Stimulated activated CD8-positive, alpha-beta memory T cell treated with anti-CD3 and anti-CD28 coated beads, Interleukin-15, amount 100 ng/mL, for 4 hours (primary cell): ENCODE measurements at places on chromosomes 16 and 17.

GRCh38 chr17:77459018-77459755 lies 318.4 kb downstream of the SEC14L1 start:
- DNase-seq: no peak

DNA sequence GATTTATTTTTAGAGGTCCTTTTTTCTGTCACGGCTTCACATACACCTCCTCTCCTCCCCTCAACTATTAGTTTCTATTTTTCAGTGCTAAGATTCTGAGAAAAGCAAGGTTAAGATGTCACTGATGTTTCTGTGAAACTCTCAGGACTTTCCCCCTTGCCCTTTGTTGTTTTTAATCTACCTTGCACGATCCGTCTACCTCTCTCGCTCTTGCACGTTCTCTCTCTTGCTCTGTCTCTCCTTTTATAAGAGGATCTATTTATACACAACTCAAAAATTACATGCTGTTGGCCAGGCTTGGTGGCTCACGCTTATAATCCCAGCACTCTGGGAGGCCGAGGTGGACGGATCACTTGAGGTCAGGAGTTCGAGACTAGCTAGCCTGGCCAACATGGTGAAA lies 43.6 kb downstream of the RPA1 start:
- DNase-seq: no peak

DNA sequence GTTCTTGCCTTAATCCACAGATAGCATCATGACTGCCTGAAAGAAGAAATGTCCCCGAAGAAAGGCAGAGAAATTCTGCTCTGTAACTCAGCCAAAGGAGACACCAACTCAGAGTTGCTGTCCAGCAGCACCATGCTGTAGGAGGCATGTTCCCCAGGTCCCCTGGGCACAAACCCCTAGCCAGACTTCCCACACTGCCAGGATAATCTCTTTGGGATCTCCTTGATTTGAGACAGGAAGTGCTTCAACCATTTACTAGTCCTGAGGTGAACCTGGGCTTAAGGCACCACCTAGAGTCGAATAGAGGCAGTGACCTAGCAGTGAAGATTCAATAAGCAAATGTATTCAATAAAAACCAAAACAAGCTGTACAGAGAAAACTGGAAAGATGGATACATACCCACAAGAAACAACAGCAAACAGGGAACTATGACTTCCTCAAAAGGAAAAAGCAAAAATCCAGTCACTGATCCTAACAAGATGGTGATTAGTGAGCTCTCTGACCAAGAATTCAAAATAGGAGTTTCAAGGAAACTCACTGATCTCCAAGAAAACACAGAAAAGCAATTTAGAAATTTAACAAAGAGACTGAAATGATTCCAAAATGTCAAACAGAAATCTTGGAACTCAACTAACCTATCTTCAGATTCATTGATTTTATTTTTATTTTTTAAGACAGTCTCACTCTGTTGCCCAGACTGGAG lies 5.7 kb downstream of the OR4D2 start:
- DNase-seq: peak; percentile 24

GRCh38 chr16:71904239-71904638 lies 8.9 kb downstream of the IST1 start:
- DNase-seq: no peak

DNA sequence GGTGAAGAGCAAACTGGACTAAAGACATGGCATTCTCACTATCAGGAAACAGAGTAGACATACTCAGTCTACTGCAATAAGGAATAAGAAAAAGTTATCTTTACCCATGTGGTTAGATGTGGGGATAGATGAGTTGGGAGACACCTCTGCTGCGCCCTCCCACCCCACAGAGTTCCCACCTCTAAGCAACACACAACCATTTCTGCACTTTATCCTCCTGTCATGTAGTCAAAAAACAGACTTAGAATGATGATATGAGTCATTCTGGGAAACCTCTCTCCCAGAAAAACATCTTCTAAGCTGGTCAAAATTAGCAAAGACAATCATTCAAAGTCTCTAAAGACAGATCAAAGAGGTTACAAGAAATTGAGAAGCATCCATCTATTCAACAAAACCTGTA lies 94.9 kb downstream of the CACNG1 start:
- no peak for DNase-seq

- DNase-seq: no peak
These were observed 41.7 kb upstream of the CREBBP start for GRCh38 chr16:3922241-3922640.

DNA sequence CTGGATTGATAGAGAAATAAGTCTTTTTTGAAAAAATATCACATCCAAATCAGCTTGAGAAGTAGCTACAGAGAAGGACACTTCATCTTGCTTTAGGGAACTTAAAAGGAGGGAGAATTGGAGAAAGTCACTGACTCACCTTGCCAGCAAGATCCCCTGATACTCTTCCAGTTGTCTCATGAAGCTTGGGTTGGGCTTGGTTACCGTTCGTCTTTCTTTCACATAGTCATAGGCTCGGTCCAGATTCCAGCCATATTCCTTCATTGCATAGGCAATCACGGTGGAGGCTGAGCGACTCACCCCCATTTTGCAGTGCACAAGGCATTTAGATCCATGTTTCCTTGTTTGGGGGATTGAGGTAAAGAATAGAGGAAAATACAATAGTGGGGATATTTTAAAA lies 25.3 kb upstream of the CORO6 start:
- DNase-seq: no peak

DNA sequence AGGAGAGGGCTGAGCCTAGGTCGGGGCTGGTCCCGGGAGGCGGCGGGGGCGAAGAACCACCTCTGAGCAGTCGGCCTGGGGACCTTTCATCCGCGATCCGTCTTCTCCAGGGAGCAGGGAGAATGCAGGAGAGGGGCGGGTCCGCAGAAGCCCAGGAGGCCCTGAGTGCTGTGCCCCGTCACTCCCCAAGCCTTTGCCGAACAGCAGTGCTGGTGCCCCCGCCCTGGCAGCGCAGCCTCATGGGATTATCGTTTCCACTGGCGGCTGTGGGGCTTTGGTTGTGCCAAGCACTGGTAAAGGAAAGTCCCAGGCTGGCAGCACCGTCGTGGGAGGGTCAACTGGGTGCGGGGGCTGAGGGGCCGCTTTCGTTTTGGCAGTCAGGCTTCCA lies 631 bp downstream of the TBL3 start:
- DNase-seq: no peak

DNA sequence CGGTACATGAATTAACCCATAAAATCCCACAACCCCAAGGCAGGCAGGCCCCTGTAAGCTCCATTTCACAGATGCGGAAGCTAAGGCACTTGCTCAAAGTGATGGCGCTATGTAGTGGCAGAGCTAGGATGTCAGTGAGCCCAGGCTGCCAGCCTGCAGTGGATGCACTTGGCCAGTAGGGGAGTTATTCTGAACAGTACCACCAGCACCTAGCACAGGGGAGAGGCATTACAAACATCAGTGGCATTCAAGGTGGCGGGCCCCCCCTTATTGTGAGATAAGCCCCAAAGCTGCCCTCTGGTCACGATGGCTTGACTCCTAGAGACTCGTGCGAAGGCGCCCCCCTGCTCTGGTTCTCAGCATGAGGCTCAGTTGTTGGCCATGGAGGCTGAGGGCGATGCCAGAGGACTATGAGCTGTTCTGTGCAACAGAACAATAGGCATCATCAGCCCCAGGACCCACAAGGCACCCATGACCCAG lies 33.8 kb downstream of the GTF3C1 start:
- no peak for DNase-seq

DNA sequence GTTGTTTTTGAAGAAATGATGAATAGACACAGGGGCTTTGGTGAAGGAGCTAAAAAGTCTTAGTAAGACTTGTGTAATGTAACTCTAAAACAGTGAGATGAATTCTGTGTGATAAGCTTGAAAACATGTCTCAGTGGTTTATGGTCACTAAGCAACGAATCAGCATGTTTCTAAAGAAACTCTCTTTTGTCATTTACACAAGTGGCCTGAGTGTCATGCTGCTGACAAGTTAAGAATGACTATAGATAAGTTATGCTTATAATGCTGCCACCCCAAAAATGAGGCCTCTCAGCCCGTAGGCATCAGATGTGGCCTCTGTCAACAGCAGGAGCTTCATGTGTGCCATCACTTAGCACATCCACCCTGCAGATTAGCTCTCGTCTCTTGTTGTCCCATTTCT lies 8.7 kb downstream of the COX10 start:
- no peak for DNase-seq

GRCh38 chr16:17467923-17468540 lies 2.7 kb downstream of the XYLT1 start:
- DNase-seq: no peak

GRCh38 chr17:4540687-4541327 lies 14.4 kb downstream of the MYBBP1A start:
- DNase-seq: no peak

GRCh38 chr17:79779661-79780365 lies 1.9 kb downstream of the CBX2 start:
- no peak for DNase-seq

- no peak for DNase-seq
These were observed 84.5 kb downstream of the XYLT1 start for GRCh38 chr16:17386229-17386628.

- DNase-seq: no peak
These were observed 140 bp downstream of the FSCN2 start for GRCh38 chr17:81528384-81528650.

GRCh38 chr17:82240506-82241182 lies 11.8 kb downstream of the SLC16A3 start:
- no peak for DNase-seq

DNA sequence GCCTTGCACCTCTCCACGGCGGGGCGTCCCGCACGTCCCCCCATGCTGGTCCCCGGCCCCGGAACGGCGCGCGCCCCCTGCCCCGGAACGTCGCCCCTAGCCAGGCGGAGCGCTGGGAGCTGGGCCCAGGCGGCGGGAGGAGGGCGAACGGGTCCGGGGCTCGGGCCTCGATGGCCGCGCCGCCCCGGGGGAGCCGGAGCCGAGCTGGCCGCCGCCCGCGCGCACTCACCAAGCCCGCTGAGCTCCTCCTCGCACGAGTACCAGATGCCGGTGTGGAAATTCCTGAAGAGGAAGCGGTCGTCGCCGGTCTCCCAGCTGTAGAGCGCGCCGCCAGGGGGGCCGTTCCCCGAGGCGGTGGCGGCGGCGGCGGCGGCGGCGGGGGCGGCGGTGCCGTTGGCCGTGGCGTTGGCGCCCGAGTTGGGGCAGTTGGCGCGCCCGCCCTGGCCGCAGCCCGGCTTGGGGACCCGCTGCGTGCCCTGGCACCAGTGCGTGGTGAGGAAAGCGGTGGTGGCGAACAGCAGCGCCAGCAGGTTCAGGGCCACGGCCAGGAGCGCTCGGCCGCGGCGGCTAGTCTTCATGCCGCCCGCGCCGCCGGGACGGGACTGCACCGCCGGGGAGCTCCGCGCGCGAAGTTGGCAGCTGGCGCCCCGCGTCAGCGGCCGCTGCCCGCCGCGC lies 530 bp downstream of the GSG1L start:
- DNase-seq: no peak

GRCh38 chr16:67329901-67330300 lies 3.3 kb downstream of the LRRC36 start:
- DNase-seq: no peak

GRCh38 chr17:36583787-36584186 lies 7.9 kb upstream of the DHRS11 start:
- DNase-seq: no peak

DNA sequence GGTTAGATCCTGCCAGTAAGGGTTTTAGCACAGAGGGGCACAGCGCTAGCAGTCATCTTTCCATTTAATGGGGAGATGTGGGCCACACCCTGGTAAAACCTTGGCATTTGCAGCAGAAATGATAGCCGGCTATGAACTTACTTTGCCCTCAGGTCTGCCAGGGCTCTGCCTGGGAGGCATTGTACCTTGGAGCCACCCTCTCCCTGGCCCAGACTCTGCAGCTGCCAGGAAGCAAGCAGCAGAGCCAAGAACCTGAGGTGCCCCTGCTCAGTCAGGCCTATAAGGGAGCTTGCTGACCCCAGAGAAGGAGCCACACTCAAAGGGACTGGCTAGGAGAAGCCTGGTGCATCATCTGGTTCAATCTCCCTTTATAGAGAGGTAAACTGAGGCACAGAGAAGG lies 23.7 kb upstream of the PHF12 start:
- DNase-seq: no peak

DNA sequence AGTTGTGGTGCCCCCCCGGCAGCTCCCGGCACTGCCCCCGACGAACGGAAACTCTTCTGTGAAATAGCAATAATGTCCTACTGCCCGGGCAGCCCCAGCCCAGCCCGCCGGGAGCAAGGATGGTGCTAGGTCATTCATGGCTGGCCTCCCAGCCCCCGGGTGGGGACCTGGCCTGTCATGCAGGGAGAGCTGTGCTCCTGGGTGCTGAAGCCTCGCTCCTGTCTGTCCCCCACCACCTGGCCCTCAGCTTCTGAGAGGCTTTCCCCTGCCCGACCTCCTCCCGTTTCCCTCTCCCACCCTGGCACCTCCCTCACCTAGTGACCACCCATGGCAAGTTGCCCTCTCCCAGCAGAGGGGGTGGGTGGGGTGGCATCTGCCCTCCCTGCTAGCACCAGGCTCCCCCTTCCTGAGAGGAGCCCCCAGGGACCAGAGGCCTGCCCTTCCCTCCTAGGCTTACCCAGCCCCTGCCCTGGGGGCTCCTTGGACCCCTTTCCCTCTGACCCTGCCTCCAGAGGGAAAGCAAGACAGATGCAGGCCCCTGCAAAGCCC lies 13.5 kb downstream of the PAM16 start:
- DNase-seq: no peak

DNA sequence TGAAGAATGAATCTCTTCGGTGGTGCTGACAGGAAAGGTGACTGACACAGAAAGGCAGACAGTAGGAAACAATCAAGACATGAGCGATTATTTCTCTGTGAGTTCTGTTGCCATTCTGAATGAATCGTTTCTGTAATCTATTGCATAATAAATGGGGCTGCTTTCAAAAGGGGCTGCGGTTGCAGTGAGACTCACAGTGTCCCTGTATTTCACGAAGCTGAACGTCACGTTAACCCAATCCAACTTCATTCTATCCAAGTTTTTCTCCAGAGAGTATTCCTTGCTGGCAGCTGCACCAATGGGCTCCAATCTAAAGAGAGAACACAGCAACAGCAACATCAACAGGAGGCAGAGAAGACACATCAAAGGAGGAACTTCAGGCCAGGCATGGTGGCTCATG lies 75.4 kb downstream of the DNAH3 start:
- DNase-seq: no peak

GRCh38 chr16:24041834-24042631 lies 206.2 kb downstream of the PRKCB start:
- peak; percentile 46 for DNase-seq

DNA sequence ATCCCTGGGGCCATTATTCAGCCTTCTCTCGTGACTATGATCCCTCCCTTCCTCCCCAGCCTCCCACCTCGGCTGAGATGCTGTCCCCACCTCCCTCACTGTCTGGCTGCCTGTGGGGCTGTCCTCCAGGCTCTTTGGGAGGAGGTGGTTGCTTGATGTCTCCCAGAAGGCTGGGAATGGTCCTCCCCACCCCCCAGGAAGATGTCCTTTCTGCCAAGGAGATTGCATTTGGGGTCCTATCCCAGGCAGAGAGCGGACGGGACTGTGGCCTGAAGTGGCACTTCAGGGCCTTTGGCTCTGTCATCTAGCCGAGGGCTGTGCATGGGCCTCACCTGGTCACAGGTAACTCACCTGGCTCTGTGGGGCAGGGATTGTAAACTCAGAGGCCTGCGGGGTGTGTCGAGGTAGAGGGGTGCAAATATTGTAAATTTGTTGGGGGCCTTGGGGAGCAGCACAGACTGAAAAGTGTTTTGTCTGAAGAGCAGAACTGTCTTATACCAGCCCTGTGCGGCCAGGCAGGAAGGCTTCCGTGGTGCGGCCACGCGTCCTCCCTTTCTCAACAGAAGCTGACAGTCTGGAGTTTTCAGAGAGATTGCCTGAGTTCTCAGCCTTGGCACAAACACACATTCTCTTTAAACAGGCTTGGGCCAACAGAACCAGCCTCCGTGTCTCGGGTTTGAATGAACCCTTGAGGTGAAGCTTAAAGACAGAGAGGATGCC lies 177.9 kb downstream of the SEC14L1 start:
- DNase-seq: no peak
